Gastrocnemius medialis (tissue), 4 donors: ENCODE measurements at places on chromosomes 6 and 20. TPM values are rescaled to one million over a fixed set of nuclear protein-coding genes. Genes with fewer than 3 reads are reported as not detected.

DNA sequence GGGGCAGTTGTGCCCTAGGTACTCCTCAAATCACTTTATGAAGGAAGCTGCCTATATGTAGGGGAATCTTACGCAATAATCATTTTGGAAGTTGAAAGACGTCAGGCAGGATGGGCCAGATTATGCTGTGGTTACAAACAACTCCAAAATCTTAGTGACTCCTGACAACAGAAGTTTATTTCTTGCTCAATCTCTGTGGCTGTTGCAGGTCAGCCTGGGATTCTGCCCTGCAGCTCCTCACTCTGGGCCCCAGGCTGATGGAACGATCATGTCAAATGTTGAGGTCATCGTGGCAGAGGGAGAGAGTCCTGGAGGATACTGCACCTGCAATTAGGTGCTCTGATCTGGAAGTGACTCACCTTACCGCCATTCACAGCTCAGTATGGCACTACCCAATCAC is 88.4 kb downstream of the ZDHHC14 start:
- H3K36me3 ChIP-seq, result no peaks in the 10 kb centered on the region
- DNase-seq, result no peak
- H3K27ac ChIP-seq, result no peak overlapping the region

DNA sequence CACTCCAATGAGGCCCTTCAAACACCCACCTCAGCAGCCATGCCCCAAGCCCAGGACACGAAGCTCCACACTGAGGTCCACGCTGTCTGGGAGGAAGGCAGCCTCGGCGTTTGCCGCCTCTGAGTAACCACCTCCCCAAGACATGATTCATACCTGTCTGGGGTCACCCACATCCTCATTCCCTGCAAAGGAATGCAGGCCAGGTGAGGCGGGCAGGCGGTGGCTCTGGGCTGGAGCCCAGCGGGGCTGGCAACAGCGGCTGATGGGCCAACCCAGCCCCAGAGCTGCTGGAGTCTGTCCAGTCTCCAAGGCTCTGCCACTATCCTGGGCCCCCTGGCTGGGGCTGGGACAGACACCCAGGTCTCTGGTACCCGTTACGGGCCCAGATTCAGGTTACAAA is 14.8 kb downstream of the PMEPA1 start:
- H3K4me1 ChIP-seq, result peaks cover 12% of the 10 kb centered on the region
- H3K27ac ChIP-seq, result no peak overlapping the region
- no peak for DNase-seq
- no peaks in the 10 kb centered on the region for H3K36me3 ChIP-seq
- no peak overlapping the region for H3K4me3 ChIP-seq
- no peaks in the 10 kb centered on the region for H3K27me3 ChIP-seq

The BMP2 gene
- 1.6 TPM for total RNA-seq

GRCh38 chr20:17461941-17462340 is 69.2 kb downstream of the BFSP1 start:
- DNase-seq, result no peak
- H3K4me1 ChIP-seq, result no peaks in the 10 kb centered on the region
- H3K36me3 ChIP-seq, result no peaks in the 10 kb centered on the region
- H3K27ac ChIP-seq, result no peak overlapping the region
- H3K4me3 ChIP-seq, result no peak overlapping the region

- peaks cover 4% of the 10 kb centered on the region for H3K4me1 ChIP-seq
- H3K27me3 ChIP-seq, result peaks cover 39% of the 10 kb centered on the region
- no peak overlapping the region for H3K27ac ChIP-seq
- no peak overlapping the region for H3K4me3 ChIP-seq
- DNase-seq, result no peak
Observed at GRCh38 chr20:56929606-56930005, 300.5 kb downstream of the TFAP2C start.

The BMP7 gene
- total RNA-seq, result not detected

DNA sequence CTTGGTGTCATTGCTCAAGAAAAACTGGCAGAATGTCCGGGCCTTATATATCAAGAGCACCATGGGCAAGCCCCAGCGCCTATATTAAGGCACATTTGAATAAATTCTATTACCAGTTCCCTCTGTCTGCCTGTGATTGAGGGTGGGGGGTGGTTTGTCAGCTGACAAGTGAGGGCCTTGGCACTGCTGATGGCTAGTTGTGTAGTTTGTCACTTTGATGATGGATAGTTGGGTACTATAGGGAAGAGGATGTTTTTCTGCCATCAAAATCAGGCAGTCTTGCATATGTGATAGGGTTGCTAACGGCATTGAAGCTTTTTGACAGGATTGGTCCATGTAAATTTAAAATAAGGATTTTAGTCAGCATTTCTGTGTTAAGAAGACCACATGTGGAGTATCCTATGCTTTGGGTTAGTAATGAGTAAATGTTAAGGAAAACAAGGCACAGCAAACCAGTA is 2.5 kb downstream of the RPL10A start:
- H3K4me3 ChIP-seq, result no peak overlapping the region
- H3K27ac ChIP-seq, result peak overlapping the region; percentile 90
- H3K27me3 ChIP-seq, result no peaks in the 10 kb centered on the region
- no peak for DNase-seq

The RAET1L gene
- total RNA-seq, result not detected

DNA sequence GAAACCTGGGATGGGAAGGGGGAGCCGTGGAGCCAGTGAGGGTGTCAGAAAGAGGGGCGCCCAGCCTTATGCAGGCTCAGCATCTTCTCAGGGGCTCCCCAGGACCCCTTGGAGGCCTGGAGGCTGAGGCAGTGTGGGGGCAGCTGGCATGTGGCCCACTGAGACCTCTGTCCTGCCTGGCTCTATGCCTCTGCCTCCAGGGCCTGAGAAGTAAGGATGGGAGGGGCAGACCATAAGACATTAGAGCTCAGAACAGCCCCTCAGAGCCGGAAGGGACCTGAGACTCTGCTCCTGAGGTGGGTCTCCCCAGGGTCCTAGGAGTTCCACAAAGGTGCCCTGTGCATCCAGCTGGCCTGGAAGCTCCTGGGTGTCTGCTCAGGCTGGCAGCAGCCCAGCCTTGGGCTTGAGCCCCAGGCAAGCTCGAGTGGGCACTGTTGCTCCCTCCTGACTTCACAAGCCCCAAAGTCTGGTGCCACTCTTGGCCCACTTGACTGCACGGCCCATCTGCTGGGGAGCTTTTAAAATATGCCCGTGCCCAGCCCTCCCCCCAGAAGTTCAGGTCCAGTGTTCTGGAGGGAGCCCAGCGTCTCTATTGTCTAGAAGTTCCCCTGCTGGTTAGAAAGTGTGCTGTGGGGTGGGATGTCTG is 126.8 kb downstream of the GRM4 start:
- H3K27ac ChIP-seq, result no peak overlapping the region
- DNase-seq, result no peak
- no peaks in the 10 kb centered on the region for H3K27me3 ChIP-seq
- no peaks in the 10 kb centered on the region for H3K36me3 ChIP-seq
- H3K4me3 ChIP-seq, result no peak overlapping the region

- H3K4me1 ChIP-seq, result peaks cover 36% of the 10 kb centered on the region
- H3K4me3 ChIP-seq, result no peak overlapping the region
- no peaks in the 10 kb centered on the region for H3K27me3 ChIP-seq
- no peaks in the 10 kb centered on the region for H3K36me3 ChIP-seq
- peak overlapping the region; percentile 75 for H3K27ac ChIP-seq
- peak; percentile 47 for DNase-seq
Observed at GRCh38 chr6:90169374-90169773, 127.3 kb downstream of the BACH2 start.

- H3K36me3 ChIP-seq, result no peaks in the 10 kb centered on the region
- no peak for DNase-seq
- no peaks in the 10 kb centered on the region for H3K27me3 ChIP-seq
- peaks cover 12% of the 10 kb centered on the region for H3K4me1 ChIP-seq
Observed at GRCh38 chr6:37236921-37237320, 20.7 kb upstream of the TBC1D22B start.

- no peak overlapping the region for H3K27ac ChIP-seq
- no peaks in the 10 kb centered on the region for H3K4me1 ChIP-seq
- H3K4me3 ChIP-seq, result no peak overlapping the region
Observed at GRCh38 chr20:62679978-62680589, 28.6 kb upstream of the NTSR1 start.

GRCh38 chr20:59121714-59122565 is 41.7 kb upstream of the ZNF831 start:
- H3K36me3 ChIP-seq, result no peaks in the 10 kb centered on the region
- no peak overlapping the region for H3K27ac ChIP-seq
- H3K4me3 ChIP-seq, result no peak overlapping the region
- H3K27me3 ChIP-seq, result no peaks in the 10 kb centered on the region
- no peak for DNase-seq

The SIRPB2 gene
- total RNA-seq, result 0.94 TPM

The RGS19 gene
- total RNA-seq, result 5.2 TPM

The CRISP3 gene
- not detected for total RNA-seq

The ZC3H12D gene
- total RNA-seq, result 0.24 TPM

The TRIM15 gene
- not detected for total RNA-seq

DNA sequence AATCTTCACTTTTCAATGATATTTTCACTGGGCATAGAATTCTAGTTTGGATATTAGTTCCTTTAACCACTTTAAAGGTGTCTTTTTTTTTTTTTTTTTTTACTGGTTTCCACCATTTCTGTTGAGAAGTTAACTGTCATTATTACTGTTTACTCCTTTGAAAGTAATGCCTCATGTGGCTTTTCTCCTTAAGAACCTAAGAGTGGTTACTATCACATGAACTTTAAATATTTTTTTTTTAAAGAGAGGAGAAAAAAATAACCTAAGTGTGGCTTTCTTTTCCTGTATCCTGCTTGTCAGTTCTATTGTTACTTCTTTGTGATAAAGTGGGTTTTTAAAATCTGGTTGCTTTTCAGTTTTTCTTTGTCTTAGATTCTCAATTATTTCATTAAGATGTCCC is 229.5 kb downstream of the CDH26 start:
- H3K27ac ChIP-seq, result no peak overlapping the region
- H3K36me3 ChIP-seq, result no peaks in the 10 kb centered on the region
- peaks cover 4% of the 10 kb centered on the region for H3K4me1 ChIP-seq
- H3K27me3 ChIP-seq, result no peaks in the 10 kb centered on the region

The GRIK2 gene
- 0.39 TPM for total RNA-seq

The LY86 gene
- total RNA-seq, result 0.49 TPM

- DNase-seq, result no peak
- no peak overlapping the region for H3K4me3 ChIP-seq
- H3K27me3 ChIP-seq, result peaks cover 3% of the 10 kb centered on the region
Observed at GRCh38 chr20:63568986-63569949, 4.8 kb downstream of the HELZ2 start.

The PIM1 gene
- total RNA-seq, result 19.9 TPM

GRCh38 chr6:131924881-131925474 is 26.2 kb downstream of the CCN2 start:
- no peak overlapping the region for H3K4me3 ChIP-seq
- no peaks in the 10 kb centered on the region for H3K4me1 ChIP-seq
- no peaks in the 10 kb centered on the region for H3K36me3 ChIP-seq

The SMOC2 gene
- total RNA-seq, result 34.4 TPM

DNA sequence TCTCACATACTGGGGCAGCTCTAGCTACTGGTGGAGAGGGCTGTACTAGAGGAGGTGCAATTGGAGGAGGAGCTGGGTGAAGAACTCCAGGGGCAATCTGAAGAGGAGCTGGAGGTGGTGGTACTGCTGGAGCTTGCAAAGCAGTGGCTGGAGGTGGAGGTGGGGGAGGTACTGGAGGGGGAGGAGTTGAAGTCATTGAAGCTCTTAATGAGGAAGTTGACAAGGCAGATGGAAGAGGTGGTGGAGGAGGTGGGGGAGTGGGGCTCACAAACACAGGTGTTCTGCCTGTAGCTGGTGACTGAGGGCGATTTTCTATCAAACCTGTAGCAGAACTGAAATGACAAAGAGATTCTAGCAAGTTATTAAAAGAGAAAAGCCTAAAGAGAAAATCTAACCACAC is 77.6 kb downstream of the WASF1 start:
- no peak overlapping the region for H3K4me3 ChIP-seq
- no peaks in the 10 kb centered on the region for H3K36me3 ChIP-seq
- no peak for DNase-seq
- H3K27me3 ChIP-seq, result no peaks in the 10 kb centered on the region
- H3K4me1 ChIP-seq, result peaks cover 3% of the 10 kb centered on the region

The LTB gene
- not detected for total RNA-seq

DNA sequence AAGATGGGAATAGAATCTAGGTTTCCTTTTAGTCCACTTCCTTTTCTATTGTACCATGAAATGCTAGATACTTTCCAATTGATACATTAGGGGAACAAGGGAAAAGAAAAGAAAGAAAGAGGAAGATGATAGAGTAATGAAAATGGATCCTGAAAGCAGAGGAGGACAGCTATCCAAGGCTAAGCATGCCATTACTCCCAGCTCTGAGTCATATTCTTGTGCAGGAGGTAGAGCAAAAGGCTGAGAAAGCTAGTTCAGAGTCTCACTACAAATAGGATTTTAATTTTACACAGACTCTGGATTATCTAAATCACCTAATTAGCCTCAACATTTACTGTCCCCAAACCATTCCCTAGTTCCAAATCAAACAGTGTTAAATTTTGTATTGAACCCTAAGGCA is 23.6 kb downstream of the RWDD2A start:
- no peak overlapping the region for H3K4me3 ChIP-seq
- no peak for DNase-seq
- no peaks in the 10 kb centered on the region for H3K36me3 ChIP-seq
- no peaks in the 10 kb centered on the region for H3K27me3 ChIP-seq
- H3K27ac ChIP-seq, result no peak overlapping the region

DNA sequence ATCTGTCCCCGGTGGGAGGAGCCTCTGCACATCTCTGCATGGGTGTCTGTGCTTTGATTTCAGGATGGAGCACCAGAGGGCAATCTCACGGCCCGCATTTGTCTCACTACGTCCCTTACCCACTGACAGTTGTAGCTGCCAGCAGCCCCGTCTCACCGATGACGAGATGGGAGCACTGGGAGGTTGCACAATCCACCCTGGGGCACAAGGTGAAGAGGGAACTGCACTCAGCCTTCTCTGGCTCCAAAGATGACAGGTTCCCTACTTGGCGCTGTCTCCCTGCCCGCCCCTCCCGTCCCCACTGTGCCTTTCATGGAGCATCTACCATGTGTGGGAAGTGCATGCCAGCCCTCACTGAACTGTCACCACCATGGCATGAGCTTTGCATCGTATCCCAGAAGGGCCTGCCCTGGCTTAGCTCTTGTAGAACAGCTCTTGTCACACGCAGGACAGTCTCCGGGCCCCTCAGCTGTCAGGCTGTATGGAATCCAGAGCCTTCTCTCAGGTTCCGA is 99.9 kb upstream of the PMEPA1 start:
- no peaks in the 10 kb centered on the region for H3K27me3 ChIP-seq
- H3K4me3 ChIP-seq, result no peak overlapping the region
- no peaks in the 10 kb centered on the region for H3K36me3 ChIP-seq
- no peak overlapping the region for H3K27ac ChIP-seq
- DNase-seq, result no peak
- H3K4me1 ChIP-seq, result peaks cover 7% of the 10 kb centered on the region

The SNX9 gene
- 34.0 TPM for total RNA-seq

- H3K36me3 ChIP-seq, result no peaks in the 10 kb centered on the region
- no peak overlapping the region for H3K4me3 ChIP-seq
- peak overlapping the region; percentile 62 for H3K27ac ChIP-seq
- H3K4me1 ChIP-seq, result peaks cover 37% of the 10 kb centered on the region
- H3K27me3 ChIP-seq, result no peaks in the 10 kb centered on the region
- no peak for DNase-seq
Observed at GRCh38 chr6:108896111-108896661, 48.0 kb downstream of the ARMC2 start.

- no peak overlapping the region for H3K4me3 ChIP-seq
- no peak overlapping the region for H3K27ac ChIP-seq
- no peaks in the 10 kb centered on the region for H3K4me1 ChIP-seq
- H3K27me3 ChIP-seq, result no peaks in the 10 kb centered on the region
Observed at GRCh38 chr6:37298958-37299357, 41.0 kb upstream of the TMEM217 start.

The SEMG1 gene
- not detected for total RNA-seq

The PAQR8 gene
- total RNA-seq, result 1.1 TPM

GRCh38 chr6:68653074-68653705 is 18.1 kb downstream of the ADGRB3 start:
- no peaks in the 10 kb centered on the region for H3K4me1 ChIP-seq
- H3K27me3 ChIP-seq, result no peaks in the 10 kb centered on the region
- H3K27ac ChIP-seq, result no peak overlapping the region
